ENCODE measurements at places on chromosomes 3 and 15. TPM values are rescaled to one million over a fixed set of nuclear protein-coding genes. Genes with fewer than 3 reads are reported as not detected.

DNA sequence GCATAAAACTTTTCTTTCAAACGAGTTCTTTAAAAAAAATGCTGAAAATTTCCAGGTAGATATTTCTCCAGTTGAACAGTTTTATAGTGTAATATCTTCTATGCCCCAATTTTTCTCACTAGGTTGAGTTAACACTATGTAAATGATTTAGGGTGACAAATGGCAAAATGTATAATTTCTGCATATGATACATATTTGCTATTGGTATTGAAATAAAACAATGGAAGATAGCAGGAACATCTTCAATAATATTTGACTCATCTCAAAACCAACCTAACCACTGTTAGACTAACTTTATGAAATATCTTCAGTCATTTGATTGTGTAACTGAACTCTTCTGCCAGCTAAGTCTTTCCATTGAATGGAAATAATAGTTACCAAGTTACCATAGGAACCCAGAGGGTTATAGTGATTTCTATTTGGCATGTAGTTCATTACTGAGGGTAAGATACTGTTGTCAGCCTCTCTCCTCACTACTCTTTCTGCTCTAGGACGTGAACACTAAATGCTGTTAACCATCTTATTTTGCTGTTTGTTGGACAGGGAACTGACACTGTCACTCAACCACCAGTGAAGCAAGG lies 824.7 kb upstream of the NECTIN3 start:
- no peak overlapping the region for H3K4me3 ChIP-seq
- no peak for DNase-seq
- no peaks in the 10 kb centered on the region for H3K4me1 ChIP-seq

- DNase-seq, result no peak
- no peaks in the 10 kb centered on the region for H3K27me3 ChIP-seq
- H3K36me3 ChIP-seq, result no peaks in the 10 kb centered on the region
Measured at GRCh38 chr15:64111679-64112050, 15.9 kb downstream of the SNX1 start.

DNA sequence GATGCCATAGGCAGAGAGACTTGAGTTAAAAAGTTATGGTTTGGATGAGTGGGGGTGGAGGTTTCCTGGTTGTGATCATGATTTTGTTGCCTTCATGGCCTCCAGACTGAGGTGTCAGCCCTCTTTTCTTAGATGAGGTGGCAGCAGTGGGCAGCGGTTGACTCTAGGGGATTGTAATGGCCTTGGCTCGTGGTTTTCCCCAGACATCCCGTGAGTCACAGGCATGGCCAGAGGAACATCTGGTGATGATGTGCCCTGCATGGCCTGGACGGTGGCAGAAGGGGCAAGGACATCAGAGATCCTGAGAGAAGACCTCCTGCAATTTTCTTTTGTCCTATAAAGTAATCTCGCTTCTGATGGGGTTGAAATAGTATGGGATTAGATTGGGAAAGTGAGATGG lies 12.4 kb downstream of the RETNLB start:
- no peaks in the 10 kb centered on the region for H3K4me1 ChIP-seq
- no peak overlapping the region for H3K27ac ChIP-seq
- no peaks in the 10 kb centered on the region for H3K27me3 ChIP-seq
- DNase-seq, result no peak
- H3K36me3 ChIP-seq, result peaks cover 5% of the 10 kb centered on the region

DNA sequence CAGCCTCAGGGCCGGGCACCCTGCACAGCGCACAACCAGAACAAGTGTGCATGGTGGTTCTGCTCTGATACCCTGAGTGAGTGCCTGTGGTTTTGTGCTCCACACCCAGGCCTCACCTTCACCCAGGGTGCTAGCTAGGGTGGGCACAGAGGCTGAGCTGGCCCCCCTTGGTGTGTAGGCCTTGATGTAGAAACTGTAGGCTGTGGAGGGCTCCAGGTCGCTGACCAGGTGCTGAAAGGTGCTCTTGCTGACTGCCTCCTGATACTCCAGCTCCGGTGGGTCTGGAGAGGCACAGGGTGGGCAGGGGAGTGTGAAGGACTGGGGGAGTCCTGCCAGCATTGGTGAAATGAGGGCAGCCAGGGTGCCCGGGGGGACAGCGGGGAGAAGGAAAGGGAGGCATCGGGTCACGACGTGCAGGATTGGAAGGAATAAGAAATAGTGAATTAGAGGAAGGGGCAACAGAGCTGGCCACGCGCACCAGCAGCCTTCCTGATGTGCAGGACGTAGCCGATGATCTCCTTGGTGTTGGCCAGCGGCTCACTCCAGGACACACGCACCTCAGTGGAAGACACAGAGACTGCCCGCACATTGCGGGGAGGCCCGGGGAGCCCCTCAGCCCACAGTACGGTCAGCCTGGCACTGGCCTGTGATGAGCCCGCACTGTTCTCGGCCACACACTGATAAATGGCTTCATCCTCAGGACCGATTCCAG lies 26.6 kb downstream of the RNU5B-1 start:
- H3K36me3 ChIP-seq, result no peaks in the 10 kb centered on the region
- H3K4me1 ChIP-seq, result peaks cover 38% of the 10 kb centered on the region
- no peak overlapping the region for H3K4me3 ChIP-seq
- H3K27me3 ChIP-seq, result no peaks in the 10 kb centered on the region

Gene LRRC58
- total RNA-seq, result 23.8 TPM

Gene RARB
- 0.14 TPM for total RNA-seq

DNA sequence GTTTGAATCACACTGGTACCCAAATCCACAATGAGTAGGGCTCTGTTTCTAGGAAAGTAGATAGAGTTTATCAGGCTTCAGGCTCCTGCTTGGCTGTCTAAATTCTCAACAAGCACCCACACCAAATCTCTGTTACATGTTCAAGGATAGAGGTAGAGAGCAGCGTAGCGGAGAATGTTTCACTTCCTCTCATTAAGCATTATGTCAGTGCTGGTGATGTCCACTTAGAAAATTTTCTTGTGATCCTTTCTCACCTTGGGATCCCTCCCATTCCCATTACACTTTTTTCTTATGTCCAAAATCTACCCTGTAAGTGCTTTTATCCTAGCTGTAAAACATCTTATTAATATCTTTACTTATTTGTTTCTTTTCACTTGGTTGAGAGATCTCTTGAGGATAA lies 34.7 kb upstream of the GCSAM start:
- DNase-seq, result no peak
- H3K4me1 ChIP-seq, result no peaks in the 10 kb centered on the region
- no peak overlapping the region for H3K4me3 ChIP-seq
- H3K27ac ChIP-seq, result no peak overlapping the region
- H3K36me3 ChIP-seq, result 0 out of 2 replicates have a peak, but pooled peaks cover 4% of the 10 kb centered on the region
- H3K27me3 ChIP-seq, result no peaks in the 10 kb centered on the region

Gene TUSC7
- not detected for total RNA-seq

DNA sequence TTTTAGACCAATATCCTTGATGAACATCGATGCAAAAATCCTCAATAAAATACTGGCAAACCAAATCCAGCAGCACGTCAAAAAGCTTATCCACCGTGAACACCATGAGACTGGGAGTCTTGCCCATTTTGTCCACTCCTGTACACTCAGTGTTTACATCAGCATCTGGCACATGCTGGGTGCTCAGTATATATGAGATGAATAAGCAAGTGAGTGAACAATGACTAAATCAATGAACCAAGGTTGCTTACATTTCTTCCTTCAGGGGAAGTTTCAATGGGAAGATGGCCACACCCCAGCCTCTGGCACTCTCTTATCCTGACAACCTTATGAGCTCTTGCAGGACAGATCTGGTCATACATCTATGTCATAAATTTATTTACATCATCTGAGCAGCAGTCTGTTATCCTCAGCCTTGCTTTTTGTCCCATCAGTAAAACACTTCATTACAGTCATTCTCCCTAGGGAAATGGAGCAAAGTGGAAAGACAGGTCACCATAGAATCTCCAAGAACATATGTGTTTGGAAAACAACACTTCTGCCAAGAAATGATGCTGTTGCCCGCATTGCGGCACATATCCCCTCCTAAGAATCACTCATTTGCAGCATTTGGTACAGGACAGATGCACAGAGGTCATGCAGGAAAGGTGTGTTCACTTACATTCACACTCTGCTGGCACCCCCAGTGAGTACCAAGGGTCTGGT lies 171.8 kb upstream of the EIF1B start:
- no peaks in the 10 kb centered on the region for H3K27me3 ChIP-seq
- no peaks in the 10 kb centered on the region for H3K4me1 ChIP-seq
- no peak overlapping the region for H3K27ac ChIP-seq
- DNase-seq, result no peak

DNA sequence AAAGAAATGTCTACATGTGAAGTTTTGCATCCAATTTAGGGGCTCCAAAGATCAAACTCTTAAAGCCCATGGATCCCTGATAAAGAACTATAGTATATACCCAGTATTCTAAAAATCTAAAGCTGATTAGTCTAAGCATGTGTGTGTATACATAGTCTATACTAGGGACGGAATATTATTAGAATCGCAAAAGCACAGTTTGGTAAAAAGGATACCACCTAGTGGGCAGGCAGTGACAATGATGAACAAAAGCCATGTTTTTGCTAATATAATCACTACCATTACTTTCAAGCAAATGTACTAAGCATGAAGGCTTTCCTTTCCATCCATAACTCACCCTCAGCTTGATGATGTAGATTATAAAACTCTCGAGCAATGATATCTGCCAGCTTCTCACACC lies 16.5 kb downstream of the POLQ start:
- H3K36me3 ChIP-seq, result peaks cover 51% of the 10 kb centered on the region
- no peak for DNase-seq
- H3K27ac ChIP-seq, result no peak overlapping the region
- no peak overlapping the region for H3K4me3 ChIP-seq
- H3K27me3 ChIP-seq, result no peaks in the 10 kb centered on the region
- H3K4me1 ChIP-seq, result no peaks in the 10 kb centered on the region

- H3K4me1 ChIP-seq, result peaks cover 8% of the 10 kb centered on the region
- H3K27ac ChIP-seq, result no peak overlapping the region
- H3K27me3 ChIP-seq, result no peaks in the 10 kb centered on the region
Measured at GRCh38 chr3:155339052-155339451, 45.6 kb upstream of the STRIT1 start.

Gene SLC15A2
- total RNA-seq, result 5.2 TPM

DNA sequence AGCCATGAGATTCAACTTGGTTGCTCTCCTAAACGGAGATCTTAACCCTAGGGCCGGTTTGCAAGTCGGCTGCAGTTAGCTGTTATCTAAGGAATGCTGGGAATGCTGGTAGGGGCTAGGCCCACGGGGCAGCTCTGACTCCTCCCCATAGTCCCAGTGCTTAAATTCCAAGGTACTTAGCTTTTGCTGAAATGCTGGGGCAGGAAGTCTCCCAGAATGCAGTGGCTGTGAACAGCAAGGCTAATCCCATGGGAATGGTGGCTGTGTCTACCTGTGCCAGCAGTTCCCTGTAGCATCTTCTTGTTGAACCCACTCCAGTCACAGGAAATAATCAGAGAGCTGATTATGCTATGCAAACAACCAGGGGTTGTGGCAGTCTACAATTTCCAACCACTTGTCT lies 102.5 kb upstream of the TJP1 start:
- no peaks in the 10 kb centered on the region for H3K27me3 ChIP-seq
- H3K4me3 ChIP-seq, result no peak overlapping the region
- DNase-seq, result peak; percentile 97
- H3K27ac ChIP-seq, result peak overlapping the region; percentile 61
- no peaks in the 10 kb centered on the region for H3K36me3 ChIP-seq

DNA sequence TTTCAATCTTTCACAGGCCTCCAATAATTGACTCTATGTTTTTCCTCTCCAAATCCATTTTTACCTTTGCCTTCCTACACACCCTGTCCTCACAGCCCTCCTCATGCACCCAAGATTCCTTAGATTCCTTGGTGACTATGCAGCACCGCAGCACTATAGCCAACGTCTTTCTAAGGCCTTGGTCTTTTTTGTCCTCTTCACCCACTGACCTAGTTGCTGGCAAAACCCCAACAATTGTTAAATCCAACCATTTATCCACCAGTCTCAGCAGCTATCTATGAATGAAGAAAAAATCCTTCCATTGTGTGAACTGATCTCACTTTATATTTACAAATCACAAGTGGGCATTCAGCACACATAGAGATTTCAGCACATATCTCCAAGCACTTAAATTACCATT lies 203.9 kb downstream of the VGLL3 start:
- H3K36me3 ChIP-seq, result no peaks in the 10 kb centered on the region
- no peak overlapping the region for H3K27ac ChIP-seq
- H3K27me3 ChIP-seq, result no peaks in the 10 kb centered on the region
- peak; percentile 11 for DNase-seq

DNA sequence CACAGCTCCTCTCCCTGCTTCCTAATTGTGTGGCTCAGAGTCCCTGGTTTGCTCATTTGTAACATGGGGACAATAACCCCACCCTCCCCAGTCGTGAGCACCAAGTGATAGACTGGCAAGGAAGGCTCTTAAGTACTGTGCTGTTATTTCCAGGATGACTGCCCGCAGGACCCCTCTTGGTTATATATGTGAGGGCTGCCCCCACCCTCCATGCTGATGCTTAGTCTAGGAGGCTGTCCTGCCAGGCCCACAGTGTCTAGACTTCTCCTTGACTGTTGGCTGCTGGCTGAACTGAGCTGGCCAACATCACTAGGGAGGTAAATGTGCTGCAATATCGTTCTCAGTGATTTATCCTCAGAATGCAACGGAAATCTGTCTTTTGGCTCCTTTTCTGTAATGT lies 45.1 kb downstream of the RAB11A start:
- no peak overlapping the region for H3K4me3 ChIP-seq
- no peak overlapping the region for H3K27ac ChIP-seq
- H3K4me1 ChIP-seq, result no peaks in the 10 kb centered on the region
- DNase-seq, result no peak

Gene IL5RA
- not detected for total RNA-seq

- peaks cover 16% of the 10 kb centered on the region for H3K4me1 ChIP-seq
- no peaks in the 10 kb centered on the region for H3K27me3 ChIP-seq
- H3K27ac ChIP-seq, result no peak overlapping the region
- no peak for DNase-seq
Measured at GRCh38 chr3:71454512-71455403, 128.8 kb downstream of the FOXP1 start.

DNA sequence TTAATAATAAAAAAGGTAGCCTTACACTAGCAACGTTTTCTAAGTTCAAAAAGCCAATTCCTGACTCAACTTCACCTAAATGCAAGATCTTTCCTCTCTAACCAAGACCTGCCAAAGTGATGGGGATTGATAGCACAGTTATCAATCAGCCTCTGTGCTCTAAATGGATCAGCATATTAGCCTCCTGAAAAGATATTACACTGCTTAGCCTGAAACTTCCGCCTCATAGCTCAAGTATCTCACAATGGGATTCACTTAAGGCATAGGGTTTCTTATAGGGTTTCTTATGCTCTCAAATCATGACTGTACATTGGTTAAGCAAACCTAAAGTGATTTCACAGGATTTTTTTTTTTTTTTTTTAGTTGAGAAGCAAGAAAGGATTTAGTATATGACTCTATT lies 436 bp upstream of the SLC9A9 start:
- H3K36me3 ChIP-seq, result no peaks in the 10 kb centered on the region
- no peaks in the 10 kb centered on the region for H3K27me3 ChIP-seq
- no peak overlapping the region for H3K27ac ChIP-seq
- DNase-seq, result no peak
- no peak overlapping the region for H3K4me3 ChIP-seq

Data from GM23338 (cell line).